H54 (cell line): ENCODE measurements at places on chromosomes 2 and 18.

DNA sequence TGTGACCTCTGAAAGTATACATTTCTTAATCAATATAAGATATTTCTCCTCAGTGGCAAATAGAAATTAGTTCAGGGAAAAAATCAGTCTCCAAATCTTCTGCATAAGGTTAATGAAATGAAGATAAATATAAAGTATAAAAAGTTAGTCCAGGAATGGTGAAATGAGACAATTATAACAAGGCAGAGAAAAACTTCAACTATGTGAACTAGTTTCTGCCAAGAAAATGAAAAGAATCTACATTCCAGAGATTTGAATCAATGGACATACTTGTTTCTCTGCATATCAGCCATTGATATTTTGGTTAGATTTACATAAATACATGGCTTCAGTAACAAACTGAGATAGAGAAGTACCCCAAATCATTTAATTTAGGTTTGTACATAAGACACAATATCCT is 249.0 kb downstream of the EXOC6B start:
- DNase-seq: no peak

GRCh38 chr2:227482638-227483340 is 10.8 kb downstream of the AGFG1 start:
- no peak for DNase-seq

DNA sequence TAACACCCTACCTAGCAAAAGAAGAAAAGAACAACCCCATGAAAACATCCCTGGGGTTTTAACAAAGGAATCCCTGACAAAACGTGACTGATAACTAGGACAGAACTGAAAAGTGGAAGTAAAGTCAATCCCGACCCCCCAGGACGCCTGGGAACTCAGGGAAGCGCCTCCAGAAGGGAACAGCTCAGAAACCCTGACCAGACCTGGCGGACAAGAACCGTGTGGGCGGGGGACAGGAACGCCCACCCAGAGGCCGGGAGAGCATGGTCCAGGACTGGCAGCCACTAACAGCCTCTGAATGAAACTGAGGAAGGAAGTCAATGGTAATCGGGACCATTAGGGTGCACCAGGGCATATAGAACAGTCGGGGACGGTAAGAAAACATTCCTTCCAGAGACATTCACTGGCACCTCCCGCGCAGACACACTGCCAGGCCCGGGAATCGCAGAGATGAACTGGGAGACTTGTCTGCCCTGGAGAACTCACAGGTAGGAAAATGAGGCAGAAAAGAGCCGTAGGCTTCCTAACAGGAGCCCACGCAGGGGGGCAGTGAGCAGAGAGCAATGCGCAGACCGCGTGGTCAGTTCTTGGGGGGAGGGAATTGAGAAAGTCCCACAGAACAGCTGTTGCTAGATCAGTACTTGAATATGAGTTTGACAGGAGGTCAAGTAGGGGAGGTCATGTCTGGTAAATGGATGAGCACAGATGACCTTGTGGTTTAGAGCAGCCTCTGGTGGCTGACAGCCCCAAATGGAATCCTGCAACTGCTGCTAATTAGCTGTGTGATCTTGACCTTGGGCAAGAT is 1.3 kb upstream of the TBC1D8 start:
- DNase-seq: no peak

DNA sequence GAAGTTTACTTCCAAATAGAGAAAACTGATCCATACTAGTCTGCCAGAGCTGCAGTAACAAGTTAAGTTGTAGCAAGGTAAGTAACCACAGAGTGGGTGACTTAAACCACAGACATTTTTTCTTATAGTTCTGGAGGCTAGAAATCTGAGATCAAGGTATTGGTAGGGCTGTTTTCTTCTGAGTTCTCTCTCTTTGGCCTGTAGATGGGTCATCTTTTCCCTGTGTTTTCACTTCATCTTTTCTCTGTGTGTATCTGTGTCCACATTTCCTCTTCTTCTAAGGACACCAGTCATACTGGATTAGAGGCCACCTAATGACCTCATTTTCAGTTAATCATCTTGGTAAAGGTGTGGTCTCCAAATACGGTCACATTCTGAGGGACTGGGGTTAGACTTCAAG is 142.9 kb upstream of the MEX3C start:
- DNase-seq: no peak

DNA sequence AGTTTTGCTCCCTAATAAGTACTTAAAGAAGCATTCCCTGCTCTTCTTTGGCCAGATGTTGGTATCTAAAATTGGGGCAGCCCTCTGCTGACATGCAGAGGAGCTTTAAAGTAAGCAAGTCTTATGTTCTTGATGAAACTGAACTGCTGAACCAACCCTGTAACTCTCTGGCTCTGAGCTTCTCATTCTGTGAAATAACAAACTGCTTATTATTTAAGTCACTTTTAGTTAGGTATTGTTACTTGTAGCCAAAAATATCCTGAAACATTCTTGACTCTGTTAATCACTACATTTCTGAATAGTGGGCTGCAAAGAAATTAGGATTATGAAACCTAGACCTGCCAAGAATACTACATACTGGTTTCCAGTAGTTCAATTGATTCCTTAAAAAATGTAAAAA is 15.5 kb downstream of the PPP3R1 start:
- DNase-seq: no peak
